Esophagus squamous epithelium (tissue), 5 donors: ENCODE measurements at places on chromosomes 16 and 17.

GRCh38 chr16:58656899-58657298 lies 27.3 kb upstream of the CNOT1 start:
- no peak for DNase-seq

DNA sequence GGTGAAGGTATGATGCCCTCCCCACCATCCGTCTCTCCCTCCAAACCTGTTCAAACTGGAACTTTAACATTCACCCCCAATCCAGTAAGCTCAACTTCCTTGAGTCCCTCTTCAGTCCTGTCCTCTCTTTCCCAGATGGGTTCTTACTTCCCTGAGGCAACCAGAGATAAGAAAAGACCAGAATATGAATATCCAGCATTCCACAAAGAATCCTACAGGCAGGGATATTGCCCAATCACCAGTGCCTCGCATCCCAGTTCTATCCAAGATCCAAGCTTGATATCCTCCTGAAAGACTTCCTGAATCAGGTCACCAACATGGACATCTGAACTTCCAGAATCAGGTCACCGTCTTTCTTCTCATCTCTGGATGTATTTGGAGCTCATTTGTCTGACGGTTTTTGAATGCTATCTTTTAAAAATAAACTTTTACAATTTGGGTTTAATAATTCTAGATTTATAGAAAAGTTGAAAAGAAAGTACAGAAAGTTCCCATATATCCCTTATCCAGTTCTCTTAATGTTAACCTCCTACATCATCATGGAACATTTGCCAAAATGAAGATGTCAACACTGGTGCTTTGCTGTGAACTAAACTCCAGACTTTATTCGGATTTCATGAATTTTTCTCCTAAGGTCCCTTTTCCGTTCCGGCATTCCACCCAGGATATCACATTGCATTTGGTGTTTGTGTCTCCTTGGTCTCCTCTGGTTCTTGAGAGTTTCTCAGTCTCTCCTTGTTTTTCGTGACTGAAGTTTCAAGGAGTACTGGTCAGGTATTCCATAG lies 13.7 kb upstream of the COL1A1 start:
- DNase-seq: no peak

GRCh38 chr17:28334666-28335200 lies 539 bp downstream of the IFT20 start:
- no peak for DNase-seq

GRCh38 chr17:31388351-31388750 lies 3.1 kb upstream of the RAB11FIP4 start:
- no peak for DNase-seq

DNA sequence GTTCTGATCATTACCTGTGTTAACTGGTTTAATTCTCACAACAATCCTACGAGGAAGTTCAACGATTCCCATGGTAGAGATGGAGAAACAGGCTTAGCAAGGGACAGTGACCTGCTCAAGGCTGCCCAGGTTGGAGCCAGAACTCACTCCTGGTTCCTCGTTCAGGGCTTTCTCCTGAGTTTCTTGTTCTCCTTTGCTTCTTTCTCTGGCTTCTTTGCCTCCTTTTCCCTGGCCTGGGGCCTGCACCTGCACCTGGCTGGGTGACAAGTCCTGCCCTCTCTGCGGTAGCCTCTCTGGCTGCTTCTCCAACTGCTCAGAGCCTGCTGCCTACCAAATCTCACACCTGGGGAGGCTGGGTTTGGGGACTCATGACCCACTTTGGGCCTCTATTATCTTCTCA lies 2.8 kb downstream of the CCL22 start:
- DNase-seq: no peak

DNA sequence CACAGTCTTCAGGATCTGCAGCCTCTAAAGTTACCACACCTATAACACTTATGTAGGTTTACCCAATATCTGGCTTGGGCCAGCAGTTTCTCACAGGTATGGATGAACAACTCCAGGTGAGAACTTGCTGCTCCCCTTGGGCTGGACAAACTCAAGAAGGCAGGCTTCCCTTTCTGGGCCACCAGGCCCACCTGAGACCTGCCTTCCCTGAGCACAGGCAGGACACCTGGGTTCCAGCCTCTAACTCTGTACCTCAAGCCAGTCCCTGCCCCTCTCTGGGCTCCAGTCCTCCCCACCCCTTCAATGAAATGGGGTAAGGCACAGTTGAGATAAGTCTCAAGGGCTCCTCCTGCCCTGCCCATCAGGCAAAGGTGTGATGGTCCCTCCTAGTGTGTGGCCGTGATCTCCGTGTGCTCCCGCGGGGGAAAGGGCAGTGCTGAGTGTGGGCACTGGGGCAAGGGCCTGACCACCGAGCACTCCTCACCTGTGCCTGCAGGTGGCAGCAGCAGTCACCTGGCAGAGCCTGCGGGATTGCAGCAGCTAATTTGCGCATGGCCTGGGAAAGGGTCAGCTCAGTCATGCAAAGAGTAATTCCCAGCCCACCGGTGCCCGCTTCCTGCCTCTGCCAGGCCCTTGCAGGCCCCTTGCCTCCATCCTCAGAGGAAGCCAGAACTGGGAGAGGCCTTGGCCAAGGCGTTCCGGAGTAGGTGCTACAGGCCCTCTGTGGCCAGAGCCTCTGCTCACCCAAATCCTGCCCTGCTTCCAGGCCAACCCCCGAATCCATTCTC lies 28.2 kb upstream of the ADGRG1 start:
- no peak for DNase-seq

- no peak for DNase-seq
Observed at GRCh38 chr17:57152967-57153528, 68.0 kb downstream of the AKAP1 start.

DNA sequence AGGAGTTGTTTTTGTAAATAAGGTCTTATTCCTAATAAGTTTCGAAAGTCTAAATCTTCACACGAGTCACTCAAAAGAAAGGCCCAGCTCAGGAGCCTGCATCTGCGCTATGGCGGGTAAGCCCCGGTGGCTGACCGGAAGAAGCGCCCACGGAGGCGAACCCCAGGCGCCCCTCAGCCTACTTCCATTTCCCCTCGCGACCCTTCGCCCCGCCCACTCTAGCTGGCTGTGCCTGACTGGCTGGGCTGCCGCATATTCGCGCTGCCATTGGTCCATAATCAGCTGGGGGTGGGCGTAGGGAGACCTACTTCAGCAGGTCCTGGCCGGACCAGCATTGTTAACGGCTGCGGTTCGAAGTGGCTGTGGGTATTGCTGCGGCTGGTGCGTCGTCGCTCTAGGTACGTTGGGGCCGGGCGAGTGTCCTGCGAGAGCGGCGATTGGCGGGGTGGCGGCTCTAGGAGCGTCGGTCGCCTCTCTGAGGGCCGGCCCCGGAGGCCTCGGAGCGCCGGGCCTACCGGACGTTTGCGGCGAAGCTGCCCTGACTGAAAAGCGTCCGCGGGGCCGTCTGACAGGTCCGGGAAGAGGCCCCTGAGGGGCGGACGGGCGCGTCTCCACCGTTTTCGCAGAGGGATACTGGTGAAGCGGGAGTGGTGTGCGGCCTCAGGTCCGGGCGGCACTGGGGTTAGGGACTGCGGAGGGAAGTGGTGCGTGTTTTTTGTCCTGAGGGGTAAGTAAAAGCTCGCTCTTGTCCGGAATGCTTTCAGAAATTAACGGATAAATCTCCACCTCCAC lies at the start of gene ATF7IP2:
TSS of gene ATF7IP2 (plus strand) at position 337 of the 792 bp plus-strand sequence. CDS start 44,560 bp downstream, outside the sequence.
- peak; percentile 45 for DNase-seq

- DNase-seq: no peak
Observed at GRCh38 chr17:4005296-4006164, 41.3 kb upstream of the ATP2A3 start.

- DNase-seq: no peak
Observed at GRCh38 chr17:29596811-29597210, 3.9 kb downstream of the ANKRD13B start.

GRCh38 chr17:20284022-20284421 lies 183.3 kb downstream of the LGALS9B start:
- DNase-seq: no peak

DNA sequence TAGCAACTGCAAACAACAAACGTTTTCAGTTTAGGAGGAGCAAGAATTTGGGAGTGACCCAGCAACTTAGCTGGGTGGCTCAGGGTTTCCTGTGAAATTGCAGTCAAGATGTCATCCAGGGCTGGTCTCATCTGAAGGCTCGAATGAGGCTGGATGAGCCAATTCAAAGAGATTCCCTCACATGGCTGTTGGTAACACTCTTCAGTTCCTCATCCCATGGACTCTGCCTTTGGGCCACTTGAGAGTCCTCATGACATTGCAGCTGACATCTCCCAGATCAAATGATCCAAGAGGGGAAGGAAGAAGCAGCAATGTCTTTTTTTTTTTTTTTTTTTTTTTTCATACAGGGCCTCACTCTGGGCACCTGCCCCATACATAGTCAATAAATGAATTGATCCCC lies 26.3 kb downstream of the UBALD1 start:
- no peak for DNase-seq

DNA sequence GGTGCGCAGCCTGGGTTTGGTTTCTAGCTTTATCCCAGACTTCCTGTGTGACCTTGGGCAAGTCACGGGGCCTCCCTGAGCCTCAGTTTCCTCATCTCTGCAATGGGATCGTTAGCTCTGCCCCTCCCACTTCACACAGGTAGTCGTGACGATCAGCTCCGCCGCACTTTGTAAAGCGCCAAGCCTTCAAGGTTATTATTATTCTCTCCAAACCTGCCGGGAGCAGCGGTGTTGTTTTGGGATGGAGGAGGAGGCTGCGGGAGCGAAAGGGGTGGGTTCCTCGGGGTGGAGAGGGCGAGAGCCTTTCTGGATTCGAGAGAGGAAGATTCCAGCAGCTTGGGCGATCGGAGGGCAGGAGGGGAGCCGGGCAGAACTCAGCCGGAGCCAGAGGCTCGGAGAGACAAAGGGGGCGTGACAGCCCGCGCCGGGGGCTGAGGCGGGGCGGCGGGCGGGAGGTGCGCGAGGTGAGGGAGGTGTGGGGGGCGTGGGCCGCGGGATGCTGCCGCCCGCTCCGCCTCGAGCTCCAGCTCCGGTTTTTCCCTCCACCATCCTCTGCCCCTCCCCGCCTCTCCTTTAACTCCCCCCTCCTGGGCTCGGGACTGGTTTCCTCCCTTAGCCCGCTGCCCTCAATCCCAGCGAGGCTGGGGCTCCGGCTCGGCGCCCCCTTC lies at the start of gene EFNB3:
TSS of gene EFNB3 (plus strand) at position 602 of the 668 bp plus-strand sequence. CDS start 397 bp downstream, outside the sequence.
- DNase-seq: no peak

DNA sequence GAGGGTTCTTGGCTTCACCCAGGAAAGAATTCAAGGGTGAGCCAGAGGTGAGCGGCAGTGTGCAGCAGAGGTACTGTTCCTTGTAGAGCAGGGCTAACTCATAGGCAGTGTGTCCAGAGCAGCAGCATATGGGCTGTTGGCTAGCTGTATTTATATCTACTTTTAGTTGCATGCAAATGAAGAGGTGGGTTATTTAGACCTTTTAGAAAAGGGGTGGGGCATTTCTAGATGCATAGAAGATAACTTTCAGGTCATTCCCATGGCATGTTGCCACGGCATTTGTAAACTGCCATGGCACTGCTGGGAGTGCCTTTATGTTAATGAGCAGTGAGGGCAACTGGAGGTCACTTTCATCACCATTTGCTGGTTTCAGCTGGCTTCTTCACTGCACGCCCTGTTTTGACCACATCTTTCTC lies 141.0 kb downstream of the STX8 start:
- no peak for DNase-seq

- no peak for DNase-seq
Observed at GRCh38 chr17:11121341-11121985, 119.5 kb upstream of the SHISA6 start.

- no peak for DNase-seq
Observed at GRCh38 chr16:11219178-11219577, 36.8 kb downstream of the SOCS1 start.

DNA sequence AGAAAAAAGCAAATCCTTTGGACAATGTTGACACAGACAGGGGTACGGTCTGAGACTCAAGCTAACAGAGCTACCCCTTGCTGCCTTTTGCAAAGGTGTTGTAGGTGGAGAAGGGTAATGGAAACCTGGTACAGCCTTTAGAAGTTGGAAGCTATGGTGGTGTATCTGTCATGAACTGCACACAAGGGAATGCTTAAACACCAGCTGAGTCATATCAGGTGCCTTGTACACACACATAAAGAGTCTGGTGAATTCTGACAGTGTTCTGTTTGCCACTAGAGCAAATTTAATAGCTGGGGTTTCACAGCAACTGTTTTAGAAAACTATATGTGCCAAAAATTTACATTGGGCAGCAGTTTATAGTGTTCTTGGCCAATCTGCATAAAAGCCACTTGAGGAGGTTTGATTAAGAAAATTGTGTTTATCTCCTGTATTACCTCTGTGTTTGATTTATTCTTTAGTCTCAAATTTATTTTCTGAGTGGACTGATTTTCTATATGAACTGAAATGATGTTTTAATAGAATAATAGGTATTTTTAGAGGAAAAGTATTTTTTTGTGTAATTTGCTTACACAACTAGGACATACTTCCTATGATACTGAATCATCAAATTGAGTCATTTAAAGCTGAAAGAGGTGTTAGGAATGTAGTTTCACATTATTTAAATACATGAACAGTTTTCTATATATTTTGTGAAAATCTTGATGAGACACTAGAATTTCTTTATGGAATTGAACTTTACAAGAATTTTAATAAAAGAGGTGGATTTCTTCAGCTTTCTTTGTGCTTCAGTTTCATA lies 136.9 kb downstream of the MAP2K6 start:
- DNase-seq: no peak

GRCh38 chr16:53836142-53836541 lies 132.2 kb downstream of the FTO start:
- DNase-seq: no peak

DNA sequence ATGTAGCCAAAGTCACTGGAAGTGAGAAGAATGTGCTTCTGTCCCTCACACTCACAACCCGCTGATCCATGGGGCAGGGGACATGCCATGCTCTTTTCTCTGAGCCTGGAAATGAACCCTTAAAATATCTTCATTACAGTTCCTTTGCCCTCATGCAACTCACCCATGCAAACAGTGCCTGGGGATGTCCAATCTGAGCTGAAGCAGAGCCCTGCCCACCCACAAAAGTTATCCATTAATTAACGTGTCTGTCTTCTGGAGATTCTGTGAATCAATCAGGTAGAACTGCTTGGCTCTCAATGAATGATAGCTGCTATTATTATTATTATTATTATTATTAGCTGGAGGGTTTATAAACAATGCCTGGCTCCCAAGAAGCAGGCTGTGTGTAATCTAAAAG lies 133.7 kb downstream of the USP31 start:
- no peak for DNase-seq

GRCh38 chr16:26982422-26982821 lies 84.3 kb upstream of the C16orf82 start:
- no peak for DNase-seq

GRCh38 chr16:79261481-79261940 lies 339.0 kb downstream of the MAF start:
- DNase-seq: no peak

- DNase-seq: no peak
Observed at GRCh38 chr17:58399974-58400373, 17.4 kb downstream of the RNF43 start.
